Stimulated activated CD4-positive, alpha-beta T cell treated with anti-CD3 and anti-CD28 coated beads, Interleukin-15, amount 100 ng/mL, for 48 hours (primary cell): ENCODE measurements at places on chromosomes 4 and X.
A peak's percentile ranks its signal among the peaks of the same experiment; 100 is the strongest.

DNA sequence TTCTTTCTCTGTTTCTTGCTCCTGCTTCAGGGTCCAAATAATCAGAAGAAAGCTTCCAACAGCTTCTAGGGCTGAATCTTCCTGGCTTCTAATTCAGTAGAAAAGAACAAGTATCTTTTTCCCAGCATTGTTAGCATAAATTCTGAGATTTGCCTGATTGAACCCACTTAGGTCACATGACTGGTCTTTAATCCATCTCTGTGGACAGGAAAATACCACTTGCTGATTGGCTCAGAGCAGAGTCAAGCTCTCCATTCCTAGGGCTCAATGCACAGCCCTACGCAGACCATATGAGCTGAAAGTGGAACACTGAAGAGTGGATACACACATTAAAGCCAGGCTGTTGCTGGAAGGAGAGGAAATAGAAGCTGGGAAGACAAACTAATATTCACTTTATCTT lies 99.6 kb upstream of the RPL34 start:
- DNase-seq = no peak

DNA sequence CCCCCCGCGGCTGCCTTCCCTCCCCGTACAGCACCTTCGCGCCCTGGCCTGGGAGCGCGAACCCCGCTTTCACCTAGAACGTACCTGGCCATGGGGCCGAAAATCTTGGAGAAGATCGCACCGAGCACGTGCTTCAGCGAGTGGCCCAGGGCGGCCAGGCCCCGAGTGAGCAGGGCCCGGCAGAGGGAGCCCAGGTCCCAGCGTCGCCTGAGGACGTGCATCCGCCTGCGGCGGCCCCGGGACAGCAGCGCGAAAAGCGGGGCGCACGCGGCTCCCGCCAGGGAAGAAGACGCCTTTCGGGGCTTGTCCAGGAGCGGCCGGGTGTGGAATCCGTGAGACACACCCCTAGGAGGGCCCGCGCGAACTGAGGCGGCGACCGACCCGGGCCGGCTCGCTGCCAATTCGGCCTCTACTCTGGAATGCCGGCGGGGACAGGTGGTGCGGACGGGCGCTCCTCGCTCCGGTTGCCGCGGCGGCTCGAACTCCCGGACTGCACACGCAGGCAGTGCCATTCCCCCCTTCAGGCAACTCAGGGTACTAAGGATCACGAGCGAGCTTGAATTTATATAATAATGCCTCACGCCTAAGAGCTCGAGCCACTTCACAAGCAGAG lies at the start of gene HS6ST2:
Gene HS6ST2 (minus strand): TSS at position 539 of the 613 bp plus-strand sequence.
- DNase-seq = no peak

DNA sequence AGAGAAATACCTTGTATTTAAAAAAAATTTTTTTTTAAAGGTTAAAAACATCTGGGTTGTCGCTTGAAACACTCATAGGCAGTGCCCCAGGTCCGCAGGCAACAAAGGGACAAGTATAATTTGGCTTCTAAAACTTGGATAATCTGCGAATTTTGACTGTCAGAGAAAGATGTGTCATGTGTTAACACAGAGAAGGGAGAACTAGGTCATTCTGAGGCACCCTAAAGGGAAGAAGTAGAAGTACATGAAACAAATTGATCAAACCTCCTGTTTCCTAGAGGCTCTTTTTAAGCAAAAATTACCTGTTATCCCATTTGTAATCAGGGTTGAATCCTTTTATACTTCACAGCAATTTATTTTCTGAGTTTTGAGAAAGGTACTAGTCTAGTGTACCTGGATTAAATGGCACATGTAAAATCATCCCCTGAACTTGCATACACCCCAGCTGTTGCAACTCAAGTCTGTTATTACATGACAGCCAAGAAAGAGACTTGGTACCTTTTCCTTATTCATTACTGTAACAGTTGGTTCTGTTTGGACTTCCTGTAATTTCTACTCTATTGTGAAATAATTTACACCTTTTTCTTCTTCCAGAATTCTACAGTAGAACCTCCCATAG lies 1.7 kb downstream of the SRD5A3 start:
- no peak for DNase-seq

GRCh38 chr4:117637347-117637746 lies 396.9 kb upstream of the NDST3 start:
- no peak for DNase-seq

DNA sequence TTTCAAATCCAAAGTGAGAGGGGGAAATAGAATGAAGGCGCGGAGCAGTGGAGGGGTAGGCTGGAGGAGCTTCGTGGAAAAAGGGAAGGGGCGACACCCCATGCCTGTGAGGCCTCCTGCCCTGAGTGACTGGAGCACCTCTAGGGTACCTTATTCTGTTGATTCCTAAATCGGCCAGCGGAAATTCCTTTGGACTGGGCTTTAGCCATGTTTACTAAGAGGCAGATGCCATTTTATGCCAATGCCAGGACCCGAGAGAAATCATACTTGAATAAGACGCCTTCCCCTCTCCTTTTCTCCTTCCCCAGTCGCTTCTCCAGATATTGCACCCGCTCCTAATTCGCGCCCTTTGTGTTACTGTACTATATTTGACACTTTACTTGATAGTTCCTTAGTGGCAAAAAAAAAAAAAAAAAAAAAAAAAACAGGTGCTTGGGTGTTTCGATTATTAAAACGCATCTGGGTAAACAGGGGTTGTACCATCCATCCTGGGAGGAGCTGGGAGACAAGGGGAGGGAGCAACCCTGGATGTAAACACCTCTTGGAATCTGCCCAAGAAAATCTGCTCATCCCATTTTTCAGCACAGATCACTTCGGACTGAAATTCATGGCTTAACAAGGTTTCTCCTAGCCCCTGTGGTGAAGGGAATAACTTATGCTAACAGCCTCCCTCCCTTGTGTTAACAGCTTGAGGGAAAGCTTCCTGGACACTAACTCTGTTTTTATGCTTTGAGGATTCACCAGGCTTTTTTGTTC lies 1.5 kb downstream of the BMP3 start:
- DNase-seq = no peak

GRCh38 chr4:165610679-165611437 lies 232.1 kb downstream of the CPE start:
- DNase-seq = no peak

GRCh38 chr4:181755846-181756245 lies 487.4 kb upstream of the TENM3 start:
- no peak for DNase-seq

DNA sequence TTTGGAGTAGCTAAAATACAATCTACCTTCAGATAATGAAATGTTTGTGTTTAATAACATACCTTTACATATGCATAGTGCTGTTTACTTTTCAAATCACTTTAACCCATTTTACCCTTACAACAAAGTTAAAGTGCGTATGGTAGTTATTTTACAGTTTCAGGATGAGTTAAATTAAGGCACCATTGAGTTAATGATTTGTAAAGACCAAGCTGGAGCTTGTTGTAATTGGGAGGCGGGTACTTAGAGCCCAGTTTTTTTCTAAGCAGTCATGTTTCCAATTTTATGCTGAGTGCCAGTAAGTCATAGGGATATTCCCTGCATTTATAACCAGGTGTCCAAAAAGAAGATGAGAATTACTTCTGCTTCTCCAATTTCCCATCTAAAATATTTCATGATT lies 84.2 kb upstream of the NRK start:
- DNase-seq = no peak

DNA sequence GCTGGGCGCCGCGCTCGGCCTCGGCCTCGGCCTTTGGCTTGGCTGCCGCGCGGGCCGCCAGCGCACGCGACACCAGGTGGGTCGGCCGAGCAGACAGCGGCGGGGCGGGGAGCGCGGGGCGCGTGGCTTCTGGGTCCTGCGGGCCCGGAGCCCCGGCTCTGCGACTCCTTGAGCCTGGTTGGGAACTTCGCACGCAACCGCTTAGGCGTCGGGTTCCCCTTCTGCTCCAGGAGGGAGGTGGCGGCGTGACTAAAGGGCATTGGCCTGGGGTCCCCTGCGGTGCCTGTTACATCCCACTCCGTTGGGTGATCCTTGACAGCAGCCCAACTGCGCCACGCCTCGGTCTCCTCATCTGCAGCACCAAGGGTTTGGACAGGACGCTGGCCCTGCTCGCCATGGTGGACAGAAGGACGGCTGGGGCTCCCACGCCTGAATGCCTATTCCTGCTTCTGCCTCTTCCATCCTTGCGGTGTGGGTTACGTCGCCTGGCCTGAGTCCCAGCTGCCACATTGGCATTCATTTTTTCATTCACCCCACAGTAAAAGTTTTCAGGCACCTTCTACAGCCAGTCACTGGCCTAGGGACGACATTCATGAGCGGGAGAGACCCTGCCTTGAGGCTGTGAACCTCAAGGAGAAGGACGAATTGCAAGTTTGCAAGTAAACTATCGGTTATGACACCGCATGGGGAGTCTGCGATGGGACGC lies 631 bp downstream of the EVC start:
- DNase-seq = no peak

- no peak for DNase-seq
These were observed 1872.6 kb downstream of the ARAP2 start for GRCh38 chr4:34371676-34372075.

DNA sequence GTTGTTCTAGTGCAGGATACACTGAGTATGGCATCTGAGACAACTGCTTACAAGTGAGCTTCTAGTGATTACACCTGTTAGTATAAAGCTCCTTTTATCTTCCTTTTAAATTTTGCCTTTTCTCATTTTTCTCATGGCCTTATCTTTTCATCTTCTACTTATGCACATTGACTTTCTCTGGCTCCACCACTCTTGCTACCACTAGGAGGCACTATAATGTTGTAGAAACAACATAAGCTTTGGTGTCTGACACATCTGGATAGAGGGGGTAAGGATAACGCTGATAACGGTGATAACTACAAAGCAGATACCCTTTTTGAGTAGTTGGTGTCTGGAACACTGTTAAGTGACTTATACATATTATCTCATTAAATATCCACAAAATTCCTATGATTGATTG lies 187.4 kb upstream of the TEX13C start:
- DNase-seq = no peak

DNA sequence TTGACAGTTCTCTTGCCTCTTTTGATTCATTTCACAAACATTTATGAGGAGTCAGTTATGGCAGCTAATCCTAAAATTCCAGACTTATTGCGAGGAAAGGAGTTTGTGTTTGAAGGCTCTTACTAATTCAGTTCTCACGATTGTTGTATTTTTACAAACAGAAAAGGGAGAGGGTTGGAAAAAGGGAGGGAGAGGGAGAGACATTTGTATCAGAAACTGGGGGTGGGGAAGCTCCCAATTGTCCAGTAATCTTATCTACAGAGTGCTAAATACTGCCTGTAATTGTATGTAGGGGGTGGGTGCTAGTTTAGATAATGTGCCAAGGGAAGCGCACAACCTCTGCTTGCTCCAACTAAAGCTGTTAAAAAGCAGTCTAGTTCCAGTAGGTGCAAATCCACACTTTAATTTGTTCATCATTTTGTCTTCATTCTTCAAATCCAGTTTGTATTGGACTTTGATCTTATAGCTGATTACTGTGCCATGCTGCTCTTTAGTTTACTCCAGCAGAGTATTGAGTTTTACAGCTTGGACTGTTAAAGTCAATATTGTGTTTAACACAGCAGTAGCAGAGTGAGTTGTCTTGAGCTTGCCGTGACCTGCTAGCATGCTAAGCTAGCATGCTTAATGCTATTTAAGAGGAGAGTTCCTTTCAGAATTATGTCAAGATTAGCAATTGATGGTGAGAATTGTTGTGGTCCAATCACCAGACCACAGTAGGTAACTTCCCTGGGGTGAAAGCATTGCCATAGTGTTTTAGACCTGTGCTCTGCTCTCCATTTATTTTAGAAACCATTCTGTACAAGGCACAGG lies 13.9 kb downstream of the FNIP2 start:
- DNase-seq = no peak

GRCh38 chr4:180058691-180059215 lies 2184.4 kb upstream of the TENM3 start:
- DNase-seq = no peak

- DNase-seq = no peak
These were observed 104.0 kb upstream of the MBNL3 start for GRCh38 chrX:132592880-132593279.

- DNase-seq = no peak
These were observed 125.9 kb downstream of the FRYL start for GRCh38 chr4:48654015-48654664.

- DNase-seq = no peak
These were observed 417.1 kb upstream of the MAGEB16 start for GRCh38 chrX:35380808-35381700.

- peak; percentile 14 for DNase-seq
These were observed at the start of gene STS for GRCh38 chrX:7147413-7147977. Gene STS (plus strand): TSS chrX:7147712. CDS start chrX:7253200, 105,488 bp downstream.

GRCh38 chr4:181308476-181309312 lies 934.5 kb upstream of the TENM3 start:
- no peak for DNase-seq

- no peak for DNase-seq
These were observed 150.5 kb downstream of the VCX3A start for GRCh38 chrX:6384371-6384770.

DNA sequence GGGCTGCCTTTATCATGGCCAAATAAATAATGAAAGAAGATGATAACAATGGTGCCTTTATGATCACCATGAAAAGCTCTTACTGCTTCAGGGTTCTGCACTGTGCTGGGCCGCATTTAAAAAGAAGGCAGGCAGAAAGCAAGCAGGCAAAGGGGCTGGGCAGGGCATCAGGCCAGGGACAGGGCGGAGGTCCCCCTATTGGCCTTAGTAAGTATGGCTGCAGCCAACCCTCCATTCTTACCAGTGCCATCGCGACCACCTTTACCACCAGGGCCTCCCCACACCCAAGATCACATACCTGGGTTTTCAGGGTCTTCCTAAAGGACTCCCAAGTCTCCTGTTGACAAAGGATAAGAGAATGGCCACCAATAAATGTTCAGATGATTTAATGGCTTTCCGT lies 38.9 kb downstream of the CNGA2 start:
- DNase-seq = no peak

DNA sequence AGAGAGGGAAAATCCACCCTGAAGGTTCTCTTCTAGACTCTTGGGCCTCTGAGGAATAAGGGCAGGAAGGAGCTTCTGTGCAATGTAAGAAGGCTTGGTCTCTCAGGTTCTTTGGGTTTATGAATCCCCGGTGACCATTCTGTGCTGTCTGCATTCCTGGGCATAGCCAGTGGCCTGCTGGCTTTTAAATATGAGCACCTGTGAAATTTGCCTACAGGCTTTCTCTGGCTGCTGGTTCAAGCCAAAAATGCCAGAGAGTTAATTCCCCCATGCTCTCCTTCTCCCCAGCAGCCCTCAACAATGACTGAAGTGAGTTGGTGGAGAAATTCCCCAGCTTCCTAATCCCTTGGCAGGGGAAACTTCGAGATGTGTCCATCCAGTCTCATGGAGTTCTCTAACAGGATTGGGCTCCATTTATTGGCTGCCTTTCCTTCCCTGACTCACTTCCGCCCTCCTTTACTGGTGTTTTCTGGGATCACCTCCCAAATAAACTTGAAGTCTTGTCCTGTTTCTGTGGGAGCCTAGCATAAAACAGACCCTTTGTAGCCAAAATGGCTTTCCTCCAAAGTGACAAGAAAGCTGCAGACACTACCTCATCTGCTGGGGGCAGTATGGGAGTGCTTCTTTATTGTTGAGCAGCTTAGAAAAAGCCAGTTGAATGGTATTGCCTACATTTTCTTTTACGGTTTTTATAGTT lies 179.4 kb upstream of the CASK start:
- DNase-seq = no peak

GRCh38 chrX:17525762-17526555 lies 151.0 kb downstream of the NHS start:
- no peak for DNase-seq
